ENCODE measurements at places on chromosomes 5 and 9.

DNA sequence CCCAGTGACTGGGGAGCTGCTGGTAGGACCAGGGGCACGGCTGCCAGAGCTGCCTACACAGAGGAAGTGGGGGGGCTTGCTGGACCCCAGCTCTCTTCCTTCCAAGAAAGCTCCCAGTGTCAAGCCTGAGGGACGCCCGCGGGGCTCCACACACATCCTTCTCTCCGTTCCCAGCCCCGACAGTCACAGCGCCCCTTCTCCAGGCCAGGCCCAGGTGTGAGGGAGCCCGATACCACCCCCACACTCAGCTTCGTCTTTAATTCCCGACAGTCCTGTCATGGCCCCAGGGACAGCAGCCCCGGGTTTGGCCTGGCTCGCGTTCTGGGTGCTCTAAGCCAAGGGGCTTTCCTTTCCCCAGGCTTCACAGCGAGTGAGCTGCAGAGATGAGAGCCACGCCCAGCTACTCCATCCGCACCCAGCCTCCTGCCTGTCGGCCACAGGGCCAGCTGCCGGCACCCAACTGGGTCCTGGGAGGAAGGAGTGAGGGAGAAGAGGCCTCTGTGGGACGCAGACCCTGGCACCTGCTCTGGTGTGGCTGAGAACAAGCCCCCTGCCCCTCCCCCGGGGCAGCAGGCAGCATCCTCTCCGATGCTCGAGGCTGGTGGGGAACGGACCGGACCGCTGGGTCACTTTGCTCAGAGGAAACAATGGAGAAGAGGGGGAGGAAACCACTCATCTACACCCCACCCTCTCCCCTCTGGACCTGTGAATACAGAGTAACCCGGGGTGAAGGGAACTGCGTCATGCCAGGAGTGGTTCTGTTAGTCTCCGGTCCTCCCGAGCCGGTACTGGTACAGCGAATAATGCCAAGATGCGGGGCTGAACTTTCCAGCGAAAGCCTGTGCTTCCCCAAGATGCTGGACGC, 53.9 kb upstream of the PHYKPL start:
- DNase-seq = no peak

DNA sequence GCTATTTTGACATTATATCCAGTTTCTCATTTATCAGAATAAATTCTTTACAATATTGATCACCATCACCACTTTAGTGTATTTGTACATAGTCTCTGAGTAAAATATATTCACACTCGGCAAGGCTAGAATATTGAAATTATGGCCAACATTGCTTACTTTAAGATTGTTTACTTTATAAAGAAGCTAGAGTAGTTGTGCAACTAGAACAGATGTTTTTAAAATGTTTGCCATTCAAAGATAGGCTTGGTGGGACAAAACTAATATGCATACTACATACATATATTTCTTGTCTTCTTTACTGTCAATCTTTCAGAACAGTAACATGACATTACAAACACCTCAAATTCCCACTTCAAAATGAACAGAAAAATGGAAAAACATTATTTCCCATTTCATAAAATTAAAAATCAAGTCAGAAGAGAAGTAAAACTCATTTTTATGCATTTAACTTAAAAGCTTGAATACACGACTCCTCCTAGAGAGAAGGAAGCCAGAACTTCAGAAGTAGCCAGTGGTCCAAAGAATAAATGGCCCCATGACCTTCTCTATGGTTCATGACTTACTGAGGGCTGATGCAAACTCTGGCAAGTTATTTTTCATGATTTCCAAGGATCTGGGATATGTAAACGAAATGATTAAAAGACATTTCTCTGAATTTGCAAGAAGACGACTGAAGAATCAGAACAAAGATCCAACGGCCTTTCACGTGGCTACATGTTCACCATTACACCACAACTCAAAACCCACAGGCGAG, 14.1 kb downstream of the MTX3 start:
- DNase-seq = no peak

DNA sequence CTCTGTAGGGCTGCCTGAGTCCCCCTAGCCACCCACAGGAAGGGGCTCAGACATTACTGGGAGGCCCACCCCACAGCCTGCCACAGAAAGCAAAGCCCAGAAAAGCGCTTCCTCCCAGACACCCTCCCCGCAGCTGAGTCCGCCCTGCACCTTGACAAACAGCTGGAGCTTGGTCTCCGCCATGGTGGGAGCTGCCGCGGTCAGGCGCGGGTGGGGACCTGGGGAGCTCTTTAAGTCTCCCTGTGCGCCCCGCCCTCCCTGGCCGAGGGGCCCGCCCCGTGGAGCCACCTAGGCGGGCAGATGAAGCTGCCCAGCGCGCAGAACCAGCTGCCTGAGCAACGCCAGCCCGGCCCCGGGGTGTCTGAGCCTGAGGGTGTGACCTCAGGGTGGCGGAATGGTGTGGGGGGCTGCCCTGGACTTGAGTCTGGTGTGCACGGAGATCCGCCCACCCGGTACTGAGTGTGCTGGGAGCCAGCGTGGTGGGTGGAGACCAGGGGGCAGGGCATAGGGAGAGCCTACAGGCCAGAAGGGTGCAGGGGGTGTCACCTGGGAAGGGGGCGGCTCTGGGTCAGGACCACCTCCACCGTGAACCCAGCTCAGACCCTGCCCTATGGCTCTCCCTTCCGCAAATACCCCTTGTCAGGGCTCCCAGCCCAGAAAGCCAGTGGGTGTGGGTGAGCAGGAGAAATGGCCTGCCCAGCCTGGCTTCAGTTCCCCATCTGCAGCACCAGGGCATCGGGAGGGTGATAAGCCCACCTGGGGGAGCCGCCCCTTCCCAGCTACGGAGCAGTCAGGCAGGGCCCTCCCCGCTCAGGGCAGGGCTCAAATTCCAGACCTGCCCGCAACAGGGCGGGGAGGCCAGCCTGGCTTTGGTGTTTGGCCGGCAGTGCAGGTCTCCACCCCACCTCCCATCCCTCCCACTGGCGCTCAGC, at the start of gene CLIC3:
Gene CLIC3, minus strand, starts transcription at position 208 of the 932 bp plus-strand sequence. Its CDS starts 25 bp downstream, at position 183.
- no peak for DNase-seq

DNA sequence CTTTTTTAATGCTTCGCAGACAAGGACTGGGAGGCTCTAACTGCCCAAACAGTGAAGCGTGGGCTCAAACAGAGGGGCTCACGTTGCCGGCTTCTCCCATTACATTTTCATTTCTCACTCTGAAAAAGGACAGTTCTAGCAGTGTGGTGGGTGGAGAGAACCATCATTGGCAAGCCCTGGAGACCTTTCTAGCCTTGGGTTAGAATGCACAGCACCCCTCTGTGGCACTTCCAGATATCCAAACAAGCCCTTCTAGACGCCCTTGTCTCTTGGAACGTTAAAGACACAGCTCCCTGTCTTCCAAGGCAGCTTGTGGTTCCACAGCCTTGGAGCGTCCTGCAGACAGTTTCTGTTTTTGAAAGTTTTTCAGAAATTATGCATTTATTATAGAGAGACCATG, 52.1 kb downstream of the MVB12B start:
- no peak for DNase-seq
